IPS-NIHi11 (cell line): ENCODE measurements at places on chromosomes 2 and 18.
A peak's percentile ranks its signal among the peaks of the same experiment; 100 is the strongest.

GRCh38 chr2:36511858-36512603, 85.9 kb downstream of the FEZ2 start:
- DNase-seq, result no peak

DNA sequence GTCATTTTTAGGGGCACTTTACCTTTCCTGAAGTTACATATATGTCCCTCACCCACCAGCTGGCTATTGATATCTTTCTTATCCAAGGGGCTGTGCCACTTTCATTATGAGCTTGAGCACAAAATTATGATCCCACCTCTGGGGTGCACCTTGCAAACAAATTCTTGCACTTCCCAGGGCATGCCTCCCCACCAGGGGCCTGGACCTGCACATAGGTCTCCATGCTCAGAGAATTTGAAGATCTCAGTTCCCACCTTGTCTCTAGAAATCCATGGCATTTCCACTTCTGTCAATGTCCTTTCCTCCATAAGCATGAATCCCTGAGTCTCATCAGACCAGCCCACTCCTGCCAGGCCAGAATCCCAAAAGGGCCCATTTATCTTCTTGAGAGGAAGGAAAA, 449.1 kb upstream of the REG3G start:
- no peak for DNase-seq

- DNase-seq, result no peak
Measured at GRCh38 chr2:88554189-88554588, 73.1 kb downstream of the EIF2AK3 start.

GRCh38 chr2:160479269-160479668, 14.3 kb downstream of the RBMS1 start:
- DNase-seq, result no peak

DNA sequence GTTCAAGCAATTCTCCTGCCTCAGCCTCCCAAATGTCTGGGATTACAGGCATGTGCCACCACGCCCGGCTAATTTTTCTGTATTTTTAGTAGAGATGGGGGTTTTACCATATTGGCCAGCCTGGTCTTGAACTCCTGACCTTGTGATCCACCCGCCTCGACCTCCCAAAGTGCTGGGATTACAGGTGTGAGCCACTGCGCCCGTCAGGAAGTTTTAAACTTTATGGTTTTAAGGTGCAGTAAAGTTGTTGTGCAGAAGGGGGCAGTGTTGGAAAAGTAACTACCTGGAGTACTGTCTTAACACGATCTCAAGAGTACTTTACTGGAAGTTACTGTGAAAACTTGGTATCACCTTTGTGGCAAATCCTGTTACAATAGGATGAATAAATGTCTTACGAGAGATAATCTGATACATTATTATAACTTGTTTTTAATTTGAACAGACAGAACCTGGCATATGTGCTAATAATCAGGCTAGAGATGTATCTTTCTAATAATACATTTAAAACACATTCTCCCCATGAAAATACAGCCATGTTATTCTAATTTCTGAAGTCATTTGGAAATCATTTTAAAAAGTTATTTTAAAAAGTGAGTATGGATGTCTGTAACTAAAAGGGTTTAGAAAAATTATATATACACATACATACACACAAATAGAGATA, 10.8 kb downstream of the SPDYA start:
- peak; percentile 49 for DNase-seq

DNA sequence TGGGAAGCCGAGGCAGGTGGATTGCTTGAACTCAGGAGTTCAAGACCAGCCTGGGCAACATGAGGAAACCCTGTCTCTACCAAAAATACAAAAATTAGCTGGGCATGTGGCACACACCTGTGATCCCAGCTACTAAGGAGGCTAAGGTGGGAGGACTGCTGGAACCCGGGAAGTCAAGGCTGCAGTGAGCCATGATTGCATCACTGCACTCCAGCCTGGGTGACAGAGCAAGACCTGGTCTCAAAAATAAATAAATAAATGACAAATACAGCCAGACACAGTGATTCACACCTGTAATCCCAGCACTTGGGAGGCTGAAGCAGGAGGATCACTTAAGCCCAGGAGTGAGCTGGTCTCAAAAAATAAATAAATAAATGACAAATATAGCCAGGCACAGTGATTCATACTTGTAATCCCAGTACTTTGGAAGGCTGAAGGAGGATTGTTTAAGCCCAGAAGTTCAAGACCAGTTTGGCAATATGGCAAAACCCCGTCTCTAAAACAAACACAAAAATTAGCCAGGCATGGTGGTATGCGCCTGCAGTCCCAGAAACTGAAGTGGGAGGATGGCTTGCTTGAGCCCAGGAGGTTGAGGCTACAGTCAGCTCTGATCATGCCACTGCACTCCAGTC, 6.2 kb downstream of the KANSL3 start:
- no peak for DNase-seq

GRCh38 chr18:486929-487740, 13.4 kb downstream of the COLEC12 start:
- DNase-seq, result no peak

- no peak for DNase-seq
Measured at GRCh38 chr2:134225841-134226240, 28.0 kb upstream of the MGAT5 start.

DNA sequence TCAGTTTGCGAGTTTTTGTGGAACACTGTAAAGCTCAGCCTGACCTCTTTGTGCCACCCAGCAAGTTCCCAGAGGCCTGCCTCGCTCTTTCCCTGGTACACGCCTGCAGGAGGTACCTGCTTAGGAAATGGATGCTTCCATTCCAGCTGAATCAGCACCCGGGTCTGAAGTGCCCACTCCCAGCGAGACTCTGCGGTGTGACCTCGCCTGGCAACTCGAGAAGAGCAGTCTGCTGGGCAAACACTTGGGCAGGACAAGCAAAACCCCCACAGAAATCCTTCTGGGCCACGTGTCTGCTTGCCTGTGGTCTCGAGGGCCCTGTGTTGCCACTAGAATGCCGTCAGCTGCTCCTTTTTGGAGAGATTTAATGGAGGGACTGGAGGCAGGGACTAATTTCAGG, 127.6 kb downstream of the MAPK4 start:
- DNase-seq, result no peak

DNA sequence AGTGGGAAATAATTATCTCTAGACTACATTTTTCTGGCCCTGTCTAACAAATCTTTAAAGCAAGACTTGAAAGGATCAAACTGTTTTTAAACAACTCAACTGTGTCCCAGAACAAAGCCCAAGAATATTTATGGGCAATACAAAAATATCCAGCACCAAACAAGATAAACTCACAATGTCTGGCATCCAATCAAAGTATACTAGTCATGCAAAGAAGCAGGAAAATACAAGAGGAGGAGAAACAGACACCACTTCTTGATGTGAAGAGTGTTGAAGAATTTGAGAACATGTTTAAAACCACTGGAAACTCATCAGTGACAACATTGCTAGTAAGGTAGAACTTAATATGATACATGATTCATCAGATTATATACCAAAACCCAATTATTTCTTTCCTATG, 66.1 kb upstream of the CDC42EP3 start:
- no peak for DNase-seq

GRCh38 chr2:144030791-144031190, 489.1 kb downstream of the ZEB2 start:
- DNase-seq, result no peak
